Thyroid gland (tissue), 4 donors: ENCODE measurements at places on chromosomes 12 and 14.

DNA sequence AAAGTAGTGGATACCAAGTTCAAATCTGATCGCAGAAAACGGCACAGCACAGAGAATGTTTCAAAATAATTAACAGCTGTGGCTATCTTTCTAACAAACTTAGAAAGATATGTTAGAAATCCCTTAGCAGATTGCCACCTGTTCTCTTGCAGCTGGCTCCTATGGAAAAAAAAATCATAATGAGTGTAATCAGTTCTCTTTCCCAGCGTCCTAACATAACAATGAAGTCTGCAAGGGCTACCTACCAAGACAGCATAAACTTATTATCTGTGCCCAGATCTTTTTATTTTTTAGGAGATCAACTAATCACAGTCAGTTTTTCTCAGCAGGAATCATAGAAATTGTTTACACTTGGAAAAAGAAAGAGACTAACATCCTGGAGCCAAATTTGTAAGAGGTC is 358.6 kb upstream of the FOXG1 start:
- DNase-seq = no peak

GRCh38 chr12:25781232-25781631 is 177.2 kb upstream of the RASSF8 start:
- no peak for DNase-seq

GRCh38 chr14:102140027-102140749 is 491 bp downstream of the WDR20 start:
- peak; percentile 51 for DNase-seq

GRCh38 chr12:80845639-80846038 is 92.1 kb downstream of the LIN7A start:
- no peak for DNase-seq

DNA sequence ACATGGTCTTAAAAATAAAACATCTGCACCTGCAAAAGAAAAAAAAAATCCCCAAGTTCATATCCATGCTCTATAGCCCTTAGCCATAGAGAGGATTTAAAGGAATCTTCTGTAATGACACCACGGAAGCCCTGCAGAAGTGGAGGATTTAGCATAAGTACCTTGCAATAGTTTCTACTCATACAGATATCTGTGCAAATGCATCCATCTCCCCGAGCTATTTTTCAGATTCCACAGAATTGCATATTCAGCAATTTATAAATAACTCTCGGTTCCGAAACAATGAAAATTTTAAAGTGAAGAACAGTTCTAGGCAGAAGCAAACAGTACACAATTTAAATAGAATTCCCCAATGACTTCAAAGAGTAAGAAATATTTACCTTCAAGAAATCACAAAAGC is 424 bp downstream of the IGF1 start:
- DNase-seq = no peak

DNA sequence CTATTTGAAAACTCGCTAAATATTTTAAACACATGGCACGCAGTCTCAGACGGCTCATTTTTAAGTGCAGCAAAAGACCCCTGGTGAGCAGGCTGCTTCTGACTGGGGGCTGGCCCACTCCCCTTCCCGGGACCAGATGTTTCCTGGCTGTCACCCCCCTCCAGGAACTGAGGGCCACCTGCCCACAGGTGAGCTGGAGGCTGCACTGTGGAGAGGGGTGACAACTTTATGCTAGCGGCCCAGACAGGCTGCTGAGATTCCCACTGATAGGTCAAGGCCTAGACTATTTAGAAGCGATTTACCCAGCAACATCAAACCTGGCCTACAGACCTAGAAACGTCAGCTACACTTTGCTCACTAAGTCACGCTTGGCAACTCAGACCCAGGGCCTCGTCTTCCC is 92.1 kb downstream of the BCL11B start:
- no peak for DNase-seq

DNA sequence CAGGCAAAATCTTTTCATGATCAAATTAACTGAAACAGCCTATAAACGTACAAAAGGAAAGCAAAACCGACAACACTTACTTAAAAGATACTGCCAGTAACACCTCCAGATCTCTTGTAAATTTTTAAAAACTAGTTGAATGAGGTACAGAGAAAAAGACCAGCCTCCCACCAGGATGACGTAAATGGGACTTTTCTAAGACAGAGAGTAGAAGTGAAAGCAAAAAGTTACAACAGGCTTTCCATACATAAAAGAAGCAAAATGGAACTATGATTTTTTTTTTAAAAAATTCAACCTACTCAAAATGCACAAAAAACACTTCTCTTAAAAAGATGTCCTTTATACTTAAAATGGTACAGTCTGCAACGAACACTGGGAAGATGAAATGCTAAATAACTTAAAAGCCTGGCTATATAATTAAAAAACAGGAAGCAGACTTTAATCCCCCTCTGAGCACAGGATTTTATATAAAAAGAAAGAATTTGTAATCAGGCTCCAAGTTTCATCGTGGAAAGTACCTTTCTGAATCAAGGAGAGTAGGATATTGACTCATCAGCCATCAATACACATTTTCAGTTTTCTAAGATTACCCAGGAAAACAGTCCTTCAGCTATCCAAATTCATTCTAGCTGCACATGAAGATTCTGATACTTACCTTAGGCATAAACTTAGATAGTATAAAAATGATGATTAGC is 14.2 kb upstream of the MYO1A start:
- DNase-seq = no peak

- no peak for DNase-seq
These were observed 44.3 kb downstream of the PARP11 start for GRCh38 chr12:3828888-3829287.

DNA sequence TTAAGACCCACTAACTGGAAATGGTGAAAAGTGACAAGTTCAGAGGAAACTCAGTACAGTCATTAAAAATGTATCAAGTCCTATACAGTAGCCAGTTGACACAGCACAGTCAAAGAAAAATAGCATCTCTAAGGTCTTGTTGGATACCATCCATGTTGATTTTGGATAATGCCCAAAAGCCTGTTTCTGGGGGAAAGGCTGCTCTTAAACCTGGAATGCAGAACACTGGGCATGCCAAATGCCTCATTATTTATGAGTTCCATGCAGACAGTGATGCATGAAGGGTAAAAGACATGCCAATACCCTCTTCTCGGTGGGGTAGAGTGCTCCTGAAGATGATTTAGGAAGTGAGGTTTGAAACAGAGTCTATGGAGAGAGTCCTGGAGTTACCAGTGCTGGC is 29.6 kb downstream of the KCNK13 start:
- DNase-seq = peak; percentile 69

GRCh38 chr14:61746881-61747280 is 15.3 kb upstream of the SNAPC1 start:
- no peak for DNase-seq

- peak; percentile 50 for DNase-seq
These were observed 2.2 kb upstream of the NXPH4 start for GRCh38 chr12:57214398-57214781.

- no peak for DNase-seq
These were observed 63.6 kb downstream of the TTLL5 start for GRCh38 chr14:75724414-75725204.

DNA sequence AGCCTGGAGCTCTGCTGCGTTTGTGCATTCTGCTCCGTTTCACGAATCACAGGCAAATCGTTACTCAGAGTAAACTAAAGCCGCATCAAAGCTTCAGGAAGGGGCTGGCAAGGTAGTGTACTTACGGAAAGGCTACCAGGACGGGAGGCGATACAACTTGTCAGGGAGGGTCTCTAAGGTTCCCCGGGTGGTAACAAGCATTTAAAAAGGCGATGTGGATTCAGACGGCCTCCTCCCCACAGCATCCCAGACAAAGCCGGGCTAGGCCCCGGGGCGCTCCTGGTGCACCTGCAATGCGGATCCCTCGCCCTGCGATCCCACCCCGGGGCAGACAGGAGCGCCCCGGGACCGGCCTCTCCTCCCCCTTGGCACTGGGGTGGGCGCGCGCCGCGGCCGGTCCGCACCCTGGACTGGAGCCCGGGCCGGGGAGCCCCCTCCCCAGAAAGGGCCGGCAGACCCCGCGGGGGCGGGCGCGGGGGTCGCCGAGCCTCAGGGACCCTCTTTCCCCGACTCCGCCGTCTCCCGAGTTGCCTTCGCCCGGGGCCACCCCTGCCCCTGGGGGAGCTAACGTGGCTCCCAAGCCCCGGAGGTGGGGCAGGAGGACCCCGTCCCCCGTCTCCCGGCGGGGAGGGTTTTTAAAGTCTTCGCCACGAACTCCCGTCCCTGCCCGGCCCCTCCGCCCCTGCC is 718 bp downstream of the CCDC92 start:
- peak; percentile 58 for DNase-seq

- no peak for DNase-seq
These were observed 173.3 kb downstream of the PPM1H start for GRCh38 chr12:62761658-62762057.

DNA sequence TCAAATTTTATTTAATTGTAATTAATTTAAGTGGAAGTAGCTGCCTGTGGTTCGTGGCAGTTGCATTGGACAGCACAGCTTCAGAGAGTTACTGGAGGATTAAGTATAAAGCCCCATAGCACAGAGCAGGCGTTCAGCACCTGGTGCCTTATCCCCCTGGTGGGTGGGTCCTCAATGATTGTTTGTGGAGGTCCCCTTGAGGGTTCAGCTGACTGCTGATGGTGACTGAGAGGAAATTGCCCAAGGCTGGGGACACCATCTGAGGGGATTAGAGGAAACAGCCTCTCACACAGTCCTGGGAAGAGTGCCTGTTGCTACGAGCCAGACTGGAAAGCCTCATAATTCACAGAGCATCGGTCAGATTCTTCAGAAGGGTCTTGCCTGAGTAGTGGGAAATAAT is 83.4 kb upstream of the NOS1 start:
- no peak for DNase-seq

- peak; percentile 99 for DNase-seq
These were observed 81.2 kb downstream of the IRF2BPL start for GRCh38 chr14:76947078-76947837.

GRCh38 chr14:105745433-105746123 is 219.2 kb downstream of the TMEM121 start:
- no peak for DNase-seq

DNA sequence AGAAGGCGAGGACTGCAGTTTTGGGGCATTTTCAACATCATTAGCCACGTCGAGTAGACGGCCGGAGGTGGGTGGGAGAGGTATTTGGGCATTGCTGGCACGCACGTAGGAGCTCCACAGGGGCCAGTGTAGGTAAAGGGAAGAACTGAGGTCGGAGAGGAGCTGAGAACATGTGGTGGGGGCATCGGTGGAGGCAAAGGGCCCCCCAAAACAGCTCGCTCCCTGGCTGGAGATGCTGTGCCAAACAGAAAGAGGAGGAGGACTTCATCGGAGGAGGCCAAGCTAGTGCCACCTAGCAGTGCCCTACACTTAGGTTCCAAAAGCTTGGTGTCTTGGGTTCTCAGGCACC is 52.0 kb upstream of the PPP2R5C start:
- DNase-seq = no peak

DNA sequence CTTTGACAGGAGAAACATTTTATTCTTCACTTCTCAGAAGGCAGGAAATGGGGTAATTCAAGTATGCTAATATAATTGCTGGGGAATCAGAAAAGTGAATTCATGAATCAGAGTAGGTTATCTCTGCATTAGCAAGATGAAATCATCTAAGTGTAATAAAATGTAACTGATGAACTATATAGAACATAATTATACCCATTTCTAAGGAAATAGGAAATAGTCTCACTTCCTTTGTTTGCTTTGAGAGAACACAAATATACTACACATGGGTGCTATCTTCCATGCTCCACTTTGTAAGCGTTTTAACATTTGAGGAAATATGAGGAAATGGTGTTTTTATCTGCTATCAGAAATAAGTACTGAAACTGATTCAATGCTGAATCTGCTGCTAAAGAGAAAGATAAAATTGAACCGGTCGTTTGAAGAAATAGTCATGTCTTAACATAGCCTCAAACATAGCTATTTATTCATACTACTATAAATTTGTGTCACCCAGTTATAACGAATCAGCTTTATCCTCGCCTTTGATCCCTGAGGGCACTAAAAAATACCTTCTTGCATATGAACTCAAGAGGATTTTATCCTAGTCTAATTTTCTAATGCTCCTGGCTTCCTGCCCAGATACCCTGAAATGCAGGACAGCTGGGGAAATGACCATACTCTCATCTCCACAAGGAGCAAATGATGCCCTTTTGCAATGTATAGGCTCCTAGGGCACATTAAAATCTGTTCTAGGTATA is 696.0 kb downstream of the C12orf50 start:
- no peak for DNase-seq

DNA sequence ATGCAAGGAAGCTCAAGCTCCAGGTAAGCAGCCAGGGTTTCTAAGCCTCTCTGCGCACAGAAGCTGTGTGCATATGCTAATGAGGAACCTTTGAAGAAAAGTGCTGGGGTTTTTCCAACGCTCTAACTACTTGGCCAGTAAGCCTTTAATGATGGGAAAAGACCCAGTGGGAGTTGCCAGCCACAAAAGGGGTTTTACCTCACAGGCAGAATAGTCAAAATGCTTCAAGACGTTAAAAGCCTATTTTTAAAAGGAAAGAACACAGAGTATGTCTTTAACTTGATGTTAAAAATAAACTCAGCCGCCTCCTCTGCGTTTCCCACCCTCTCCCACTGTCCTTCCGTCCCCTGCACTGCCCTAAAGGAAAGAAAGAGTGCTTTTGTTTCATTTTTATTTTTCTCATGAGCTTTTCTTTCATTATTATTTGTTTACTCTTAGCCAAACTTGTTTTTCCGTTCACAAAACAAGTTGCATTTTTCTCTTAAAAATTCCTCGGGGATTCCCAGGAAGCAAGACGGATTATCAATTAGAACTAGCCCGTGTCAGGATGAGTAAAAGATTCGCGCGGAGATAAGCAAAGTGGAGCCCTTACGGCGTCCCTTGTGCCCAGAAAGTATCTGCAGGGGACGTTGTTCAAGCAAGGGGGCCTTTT is 209.8 kb upstream of the NUDT4 start:
- DNase-seq = peak; percentile 16

- no peak for DNase-seq
These were observed 57.9 kb upstream of the SLC38A2 start for GRCh38 chr12:46430340-46430948.

DNA sequence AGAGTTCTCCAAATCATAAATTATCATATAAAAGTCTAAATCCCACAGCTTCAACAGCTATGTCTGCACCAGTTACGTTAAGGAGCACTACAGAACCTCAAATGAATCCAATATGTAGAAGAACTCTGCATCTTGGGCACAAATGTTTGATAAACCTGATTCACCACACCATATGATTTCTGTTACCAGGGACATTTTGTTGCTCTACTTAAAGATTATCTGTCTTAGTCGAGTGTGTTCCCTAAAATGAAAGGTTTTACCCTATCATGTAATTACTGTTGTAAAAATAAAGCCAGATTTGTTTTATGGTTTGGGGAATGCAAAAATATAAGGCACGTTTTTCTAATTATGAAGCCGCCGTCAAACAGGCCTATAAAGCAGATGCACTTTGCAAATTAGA is 363.1 kb downstream of the EGLN3 start:
- DNase-seq = no peak

- no peak for DNase-seq
These were observed 214.9 kb downstream of the ADAMTS20 start for GRCh38 chr12:43336962-43337555.
